ENCODE measurements at places on chromosomes 6 and 20.

- DNase-seq: no peak
These were observed 64.9 kb downstream of the IRF4 start for GRCh38 chr6:456358-456867.

- no peak for DNase-seq
These were observed 152.1 kb upstream of the STMND1 start for GRCh38 chr6:16949716-16950115.

DNA sequence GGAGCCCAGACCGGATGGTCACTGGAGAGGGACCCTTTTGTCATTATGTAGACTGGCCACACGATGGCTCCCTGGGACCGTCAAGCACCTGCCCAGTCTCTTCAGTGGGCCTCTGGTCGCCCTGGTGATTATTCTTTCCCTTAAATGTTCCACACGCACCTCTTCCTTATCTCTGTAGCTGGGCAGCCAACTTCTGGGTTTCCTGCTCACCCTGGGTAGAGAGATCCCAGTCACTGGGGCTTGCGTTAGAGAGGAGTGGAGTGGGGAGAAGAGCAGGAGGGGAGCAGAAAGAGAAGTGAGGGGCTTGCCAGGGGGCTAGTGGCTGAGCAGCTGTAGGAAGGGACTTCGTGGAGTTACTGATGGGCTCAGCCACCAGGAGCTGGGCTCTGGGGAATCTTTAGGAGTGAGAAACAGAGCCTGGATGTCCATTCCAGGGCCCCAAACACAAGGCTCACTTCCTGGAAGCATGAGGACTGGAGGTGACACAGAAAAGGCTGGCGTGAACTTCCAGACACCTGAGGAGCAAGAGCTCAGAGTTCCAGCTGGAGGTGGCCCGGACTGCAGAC, 150.1 kb downstream of the DHX35 start:
- no peak for DNase-seq

DNA sequence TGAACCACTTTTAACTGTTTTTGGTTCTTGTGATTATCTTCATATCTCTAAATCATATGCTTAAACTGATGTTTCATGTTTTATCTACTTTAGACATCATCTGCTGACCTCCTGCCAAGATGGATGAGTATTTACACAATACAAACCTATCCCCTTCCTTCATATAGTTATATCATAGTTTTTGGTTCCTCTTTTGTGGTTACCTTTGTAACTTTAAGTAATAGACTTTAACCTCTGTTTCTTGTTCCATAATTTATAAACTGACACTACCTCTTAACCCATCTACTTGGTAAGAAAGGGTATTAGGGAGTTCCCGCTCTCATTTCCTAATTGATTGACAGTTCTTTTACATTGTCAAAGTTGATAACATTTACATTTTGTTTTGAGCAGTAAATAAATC, 11.9 kb downstream of the PCMT1 start:
- DNase-seq: no peak

DNA sequence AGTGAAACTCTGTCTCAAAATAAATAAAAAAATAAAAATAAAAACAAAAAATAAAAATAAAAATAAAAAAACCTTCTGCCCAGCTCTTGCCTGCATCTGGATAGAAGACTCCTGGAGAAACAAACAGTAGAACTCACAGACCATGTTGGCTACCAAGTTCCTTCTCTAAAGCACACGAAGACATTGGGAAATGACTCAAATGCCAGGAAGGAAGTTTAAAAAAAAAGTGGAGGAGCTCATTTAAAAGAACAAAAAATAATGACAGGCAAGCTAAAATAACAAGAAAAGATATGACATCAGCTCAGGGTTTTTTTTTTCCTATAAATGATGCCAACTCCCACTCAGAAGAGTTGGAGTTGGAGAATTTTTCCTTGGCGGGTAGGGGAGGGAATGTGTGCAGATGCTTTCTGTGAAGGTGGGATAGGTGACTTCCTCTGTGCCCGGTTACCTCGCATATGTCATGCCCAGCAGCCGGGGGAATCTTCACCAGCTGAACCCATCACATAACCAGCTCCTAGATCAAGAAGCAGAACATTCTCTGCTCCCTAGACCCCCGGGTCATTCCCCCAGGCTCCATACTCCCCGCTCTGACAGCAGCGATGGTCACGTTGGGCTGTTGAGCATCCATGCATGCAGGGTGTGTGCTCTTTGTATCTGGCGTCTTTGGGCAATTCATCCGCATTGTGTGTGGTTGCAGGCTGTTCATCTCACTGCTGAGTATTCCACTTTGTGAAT, 17.3 kb upstream of the CD93 start:
- DNase-seq: no peak

- no peak for DNase-seq
These were observed 91.0 kb downstream of the NCR2 start for GRCh38 chr6:41426438-41426851.

DNA sequence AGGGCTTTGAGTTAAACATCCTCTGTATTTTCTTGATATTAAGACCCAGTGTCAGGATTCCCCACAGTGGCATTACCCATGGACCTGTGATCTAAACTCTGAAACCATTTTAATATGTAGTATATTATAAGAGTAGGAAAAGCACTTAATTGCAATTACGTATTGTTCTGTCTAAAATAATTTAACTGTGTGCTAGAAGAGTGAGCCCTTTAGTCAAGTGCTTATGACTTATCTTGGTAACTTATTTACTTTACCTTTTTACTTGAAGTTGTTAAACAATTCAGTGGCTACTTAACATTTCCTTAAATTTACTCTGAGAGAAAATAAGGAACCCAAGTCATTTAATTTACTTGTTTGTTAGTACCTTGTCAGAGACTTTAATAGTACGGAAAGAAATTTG, 173.6 kb downstream of the CDKAL1 start:
- no peak for DNase-seq

DNA sequence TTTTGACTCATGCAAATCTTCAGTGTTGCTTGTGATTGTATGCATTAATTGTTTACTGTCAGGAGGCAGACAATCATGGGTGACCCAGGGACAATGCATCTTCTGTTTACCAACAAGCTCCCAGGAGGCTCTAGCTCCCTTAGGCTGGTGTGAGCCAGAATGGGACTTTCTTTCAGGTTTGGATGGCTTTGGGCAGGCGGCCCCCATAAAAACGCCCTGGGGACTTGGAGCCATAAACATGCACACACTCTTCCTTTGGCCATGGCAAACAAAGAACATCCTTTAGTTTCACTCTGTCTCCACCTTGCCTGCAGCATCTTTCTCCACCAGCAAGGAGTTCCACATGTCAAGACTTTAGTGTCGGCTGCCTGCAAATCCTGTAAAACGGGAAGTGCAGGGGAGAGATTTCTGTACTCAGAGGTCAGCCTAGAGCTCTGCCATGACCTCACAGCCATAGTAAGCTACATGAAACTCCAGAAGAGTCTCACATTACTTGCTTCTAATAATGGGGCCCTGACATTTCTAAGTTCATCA, 127.6 kb downstream of the MAP3K7 start:
- no peak for DNase-seq

GRCh38 chr6:167579806-167580618, 246.7 kb upstream of the AFDN start:
- no peak for DNase-seq

DNA sequence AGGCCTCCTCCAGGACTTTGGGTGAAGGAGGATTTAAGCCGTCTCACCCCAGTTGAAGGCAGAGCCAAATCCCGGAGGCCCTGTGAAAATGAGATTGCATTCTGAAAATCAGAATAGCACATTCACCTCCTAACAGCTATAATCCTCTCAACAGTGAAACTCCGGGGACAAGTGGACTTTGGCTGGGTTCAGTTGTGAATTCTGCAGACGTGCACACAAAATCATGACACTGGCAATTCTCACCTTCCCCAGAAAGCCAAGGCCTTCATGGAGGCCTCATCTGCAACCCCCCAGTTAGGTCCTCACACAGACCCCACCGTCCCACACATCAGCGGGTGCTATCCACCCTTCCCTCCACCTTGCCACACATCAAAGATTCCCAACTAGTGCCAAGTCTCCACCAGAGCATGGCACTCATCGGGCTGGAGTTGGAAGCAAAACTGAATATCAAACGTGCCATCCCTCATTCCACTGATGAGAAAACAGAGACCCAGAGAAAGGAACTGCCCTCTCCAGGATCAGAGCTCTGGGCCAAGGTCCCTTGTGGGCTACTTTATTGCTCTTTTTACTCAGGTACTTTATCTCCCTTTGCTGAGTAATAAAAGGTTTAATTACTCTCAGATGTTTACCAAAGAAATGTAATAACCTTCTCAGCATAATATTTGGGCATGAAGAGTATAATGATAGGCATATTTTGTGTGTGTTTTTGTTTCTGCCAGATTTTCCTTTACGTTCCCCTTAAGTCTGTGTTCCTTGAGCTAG, 4.8 kb upstream of the BTNL2 start:
- no peak for DNase-seq

DNA sequence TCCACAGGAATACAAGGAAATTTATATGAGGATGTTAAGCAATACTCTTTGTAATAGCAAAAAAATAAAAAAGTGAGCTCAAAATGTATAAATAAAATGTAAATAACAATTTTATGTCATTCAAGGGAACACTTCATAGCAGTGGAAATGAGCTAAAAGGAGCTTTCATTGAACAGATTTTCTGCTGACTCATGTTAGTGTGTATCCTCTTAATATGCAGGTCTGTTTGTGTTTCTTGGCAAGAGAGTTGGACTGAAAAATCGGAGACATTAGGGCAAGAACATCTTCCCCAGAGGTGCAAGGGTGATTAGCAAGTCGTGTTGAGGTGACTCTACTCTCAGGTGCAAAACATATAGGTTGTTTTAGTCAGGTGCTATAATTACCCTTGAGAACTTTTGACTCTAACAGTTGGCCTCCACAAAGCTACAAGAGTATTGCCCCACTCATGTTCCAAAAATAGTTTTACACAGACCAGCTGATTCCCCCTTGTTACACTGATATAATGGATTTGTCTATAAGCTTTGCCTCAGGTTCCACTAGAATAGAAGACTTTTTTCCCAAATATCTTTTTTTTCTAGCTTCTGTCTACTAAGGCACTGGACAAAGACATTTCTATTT, 702.9 kb downstream of the TENT5A start:
- no peak for DNase-seq
